ENCODE measurements at places on chromosomes 13 and 19.
A peak's percentile ranks its signal among the peaks of the same experiment; 100 is the strongest.

- DNase-seq: no peak
Measured at GRCh38 chr19:50708179-50708879, 11.3 kb downstream of the SHANK1 start.

DNA sequence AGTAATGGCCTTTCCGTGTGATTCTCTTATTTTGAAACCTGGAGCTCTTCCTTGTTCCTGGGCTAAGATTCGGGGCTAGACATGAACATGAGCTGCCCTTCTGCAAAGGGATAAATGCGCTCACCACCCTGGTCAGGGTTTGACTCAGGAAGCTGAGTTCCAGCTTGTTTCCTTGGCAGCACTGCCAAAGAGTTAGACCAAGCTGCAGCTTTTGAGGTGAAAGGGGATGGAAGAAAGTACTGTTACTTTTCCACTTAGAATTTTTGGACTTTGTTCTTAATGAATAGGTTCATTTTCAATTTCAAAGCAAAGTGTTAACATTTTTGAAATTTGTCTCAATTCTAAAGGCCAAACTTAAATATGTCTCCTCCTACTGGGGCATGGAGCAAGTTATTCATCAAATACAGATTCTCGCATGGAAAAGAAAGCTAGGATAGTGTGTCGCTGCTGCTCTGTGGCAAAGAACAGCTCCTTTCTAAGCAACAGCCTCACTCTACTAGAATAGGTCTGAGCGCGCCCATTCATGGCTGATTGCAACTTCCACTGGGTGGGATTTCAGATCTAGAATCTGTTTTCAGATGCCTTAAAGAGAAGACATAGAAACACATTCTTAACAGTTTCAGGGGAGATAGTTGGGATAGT lies 2.2 kb downstream of the RGCC start:
- DNase-seq: no peak

GRCh38 chr13:50711131-50711815 lies 132.2 kb downstream of the DLEU7 start:
- no peak for DNase-seq

GRCh38 chr19:4966591-4966990 lies 2.3 kb upstream of the KDM4B start:
- DNase-seq: no peak

DNA sequence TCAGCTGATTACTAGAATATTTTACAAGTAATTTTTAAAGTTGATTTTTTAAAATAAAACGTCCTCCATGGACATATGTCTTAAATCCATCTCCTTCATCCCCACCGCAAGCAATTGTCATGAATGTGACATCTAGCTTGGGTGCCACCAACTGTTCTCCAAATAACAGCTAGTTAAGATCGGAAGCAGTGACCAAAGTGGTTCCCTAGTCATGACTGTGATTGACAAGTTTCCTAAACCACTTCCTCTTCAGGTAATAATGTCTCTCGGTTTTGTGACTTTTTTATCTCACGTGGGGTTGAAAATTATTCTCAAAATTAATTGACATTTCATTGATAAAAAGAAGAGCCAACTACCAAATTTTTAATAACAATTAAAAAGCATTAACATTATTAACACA lies 135.3 kb upstream of the MIR17HG start:
- no peak for DNase-seq

DNA sequence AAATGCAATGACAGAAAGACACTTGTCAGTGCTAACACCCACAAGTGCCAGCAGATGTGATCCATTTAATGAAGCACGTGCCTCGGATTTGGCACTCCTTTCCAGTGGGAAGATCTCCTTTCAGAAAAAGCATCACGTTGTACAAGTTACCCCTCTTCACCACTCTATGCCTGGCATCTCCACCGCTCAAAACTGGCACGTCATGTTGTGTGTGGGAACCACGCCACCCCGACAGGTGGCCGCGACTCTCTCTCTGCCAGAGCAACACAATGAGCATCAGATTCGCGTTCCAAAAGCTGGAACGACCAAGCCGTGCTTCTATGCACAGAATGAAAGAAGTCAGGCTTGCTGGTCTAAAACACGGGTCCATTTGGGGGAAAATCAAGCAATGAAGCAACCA lies 24.3 kb downstream of the TMTC4 start:
- no peak for DNase-seq

- no peak for DNase-seq
Measured at GRCh38 chr13:22175815-22176214, 504.9 kb downstream of the FGF9 start.

GRCh38 chr19:33302175-33302973 lies at the start of gene CEBPA:
Gene CEBPA (minus strand): TSS chr19:33302534. CDS start chr19:33302414, 120 bp downstream.
- DNase-seq: peak; percentile 69

GRCh38 chr19:1460033-1460995 lies 10.4 kb downstream of the APC2 start:
- no peak for DNase-seq

GRCh38 chr13:76651286-76651685 lies 234.9 kb downstream of the KCTD12 start:
- DNase-seq: no peak

DNA sequence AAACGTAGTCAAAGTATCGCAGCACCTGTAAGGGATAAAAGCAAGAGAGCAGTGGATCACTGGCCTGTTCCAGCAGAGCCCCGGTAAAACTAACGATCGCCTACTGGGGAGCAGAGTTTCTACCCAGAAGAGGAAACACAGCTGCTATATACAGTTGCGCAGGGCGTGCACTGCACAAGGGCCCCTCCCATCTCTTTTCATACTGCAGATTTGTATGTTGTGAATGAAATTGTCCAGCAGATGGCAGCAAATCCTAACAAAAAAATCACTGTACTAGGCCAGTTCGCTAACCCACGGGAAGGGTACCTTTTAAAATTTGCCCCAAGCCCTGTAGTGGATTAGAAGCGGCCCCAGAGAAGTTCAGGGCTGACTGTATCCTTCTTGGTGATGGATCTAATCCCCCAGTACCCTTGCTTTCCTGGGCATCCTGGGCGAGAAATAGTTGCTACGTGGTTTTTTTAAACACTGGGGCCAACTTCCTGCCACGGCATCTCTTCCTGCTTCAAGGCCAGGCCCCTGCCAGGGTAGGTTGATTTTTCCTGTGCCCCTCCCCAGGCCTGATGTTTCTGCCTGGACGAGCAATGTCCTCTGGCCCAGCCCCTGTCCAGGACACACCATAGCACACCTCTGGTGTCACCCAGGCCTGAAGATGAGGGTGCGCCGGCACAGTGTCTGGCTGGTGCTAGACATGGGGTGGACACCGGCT lies 127.0 kb downstream of the IER2 start:
- peak; percentile 87 for DNase-seq
